ENCODE measurements at places on chromosomes 11 and 22.

GRCh38 chr11:96459751-96460150 is 69.9 kb downstream of the JRKL start:
- no peak for DNase-seq

DNA sequence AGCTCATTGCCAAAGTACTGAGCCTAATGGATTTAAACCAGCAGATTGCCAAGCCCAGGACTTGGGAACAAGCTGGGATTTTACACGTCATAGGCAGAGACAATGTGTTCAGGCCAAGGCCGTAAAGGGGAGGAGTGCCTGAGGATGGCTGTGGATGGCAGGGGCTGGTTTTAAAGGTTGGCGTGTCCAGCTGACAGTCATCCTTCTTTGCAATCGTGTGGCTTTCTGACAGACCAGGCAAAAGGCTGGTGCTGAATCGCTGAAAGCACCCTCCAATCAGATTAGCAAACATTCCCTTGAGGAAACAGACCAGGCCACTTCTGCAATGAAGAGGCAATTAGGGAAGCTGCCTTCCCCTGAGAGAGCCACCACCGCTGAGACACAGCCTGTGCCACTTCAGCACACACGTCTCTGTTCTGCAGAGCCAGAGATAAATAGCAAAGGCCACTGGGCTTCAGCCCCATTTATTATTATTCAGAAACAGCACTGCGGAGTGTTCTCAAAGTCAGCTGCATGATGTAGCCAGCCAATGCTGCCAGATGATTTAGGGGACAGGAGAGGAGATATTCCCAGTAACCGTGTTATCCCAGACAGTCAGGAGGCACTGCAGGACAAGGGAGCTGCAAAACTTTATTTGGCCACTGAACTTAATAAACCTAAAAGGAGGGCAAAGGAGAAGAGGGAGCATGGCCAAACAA is 54.2 kb upstream of the CSNK2A3 start:
- DNase-seq: no peak

DNA sequence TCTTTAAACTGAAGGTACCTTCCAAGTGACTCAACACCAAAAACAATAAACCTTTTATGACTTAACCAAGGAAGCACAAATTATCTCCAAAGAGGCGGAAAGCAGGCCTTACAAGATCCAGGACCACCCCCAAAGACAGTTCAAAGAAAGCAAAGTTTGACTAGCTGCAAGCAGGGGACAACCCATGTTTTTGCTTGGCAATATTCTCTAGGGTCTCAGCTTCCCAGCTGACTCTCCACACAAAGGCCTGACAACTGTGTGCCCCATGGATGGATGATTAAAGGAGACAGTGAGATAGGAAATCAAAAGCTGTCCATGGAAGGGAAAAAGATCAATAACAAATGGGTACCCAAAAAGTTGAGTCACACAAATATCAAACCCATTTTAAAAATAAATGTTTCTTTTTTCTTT is 232.2 kb downstream of the DDX10 start:
- no peak for DNase-seq

DNA sequence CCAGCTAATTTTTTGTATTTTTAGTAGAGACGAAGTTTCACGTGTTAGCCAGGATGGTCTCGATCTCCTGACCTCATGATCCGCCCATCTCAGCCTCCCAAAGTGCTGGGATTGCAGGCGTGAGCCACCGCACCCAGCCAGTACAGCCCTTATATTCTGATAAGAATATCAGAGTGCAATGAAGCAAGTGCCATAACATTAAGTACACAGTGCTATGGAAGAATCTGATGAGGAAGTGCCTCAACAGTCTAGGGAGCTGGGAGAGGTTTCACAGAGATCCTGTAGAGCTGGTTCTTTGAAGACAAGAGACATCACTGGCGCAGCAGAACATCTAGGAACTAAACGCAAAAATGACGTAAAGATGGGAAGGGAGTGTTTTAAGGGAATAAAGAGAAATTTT is 2.1 kb downstream of the RTCB start:
- DNase-seq: no peak

DNA sequence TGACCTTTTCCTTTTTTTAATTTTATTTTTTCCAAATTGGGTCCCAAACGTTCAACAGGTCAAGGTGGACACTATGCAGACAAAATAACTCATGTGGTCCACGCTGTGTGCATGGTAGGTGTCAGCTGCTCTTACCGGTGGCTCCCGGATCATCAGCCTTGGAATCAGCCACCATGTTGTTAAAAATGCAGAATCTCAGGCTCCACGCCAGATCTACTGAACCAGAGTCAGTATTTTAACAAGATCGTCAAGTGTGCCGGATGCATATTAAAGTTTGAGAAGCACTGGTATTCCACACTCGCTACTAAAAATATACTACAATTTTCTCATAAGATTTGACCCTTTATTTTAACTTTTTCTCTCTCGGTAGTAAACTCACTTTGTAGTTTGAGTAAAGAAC is 553 bp upstream of the LDLRAD3 start:
- DNase-seq: no peak

DNA sequence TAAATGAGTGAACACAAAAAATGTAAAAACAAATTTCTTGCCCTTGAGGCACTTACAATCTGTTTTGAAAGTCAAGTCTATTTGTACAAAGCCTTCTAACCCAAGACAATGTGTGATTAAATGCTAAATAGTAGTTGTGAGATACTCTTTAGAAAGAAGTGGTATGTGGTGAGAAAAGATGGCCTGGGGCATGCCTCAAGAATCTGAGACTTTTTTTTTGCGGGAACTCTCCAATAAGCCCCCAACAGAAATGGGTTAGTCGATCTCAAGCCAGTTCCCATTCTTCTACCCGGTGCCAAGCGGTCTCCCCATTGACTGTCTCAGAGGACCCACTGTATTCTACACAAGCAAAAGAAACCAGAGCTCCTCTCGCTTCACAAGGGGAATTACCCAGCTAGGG is 26.9 kb upstream of the TBCEL start:
- no peak for DNase-seq

DNA sequence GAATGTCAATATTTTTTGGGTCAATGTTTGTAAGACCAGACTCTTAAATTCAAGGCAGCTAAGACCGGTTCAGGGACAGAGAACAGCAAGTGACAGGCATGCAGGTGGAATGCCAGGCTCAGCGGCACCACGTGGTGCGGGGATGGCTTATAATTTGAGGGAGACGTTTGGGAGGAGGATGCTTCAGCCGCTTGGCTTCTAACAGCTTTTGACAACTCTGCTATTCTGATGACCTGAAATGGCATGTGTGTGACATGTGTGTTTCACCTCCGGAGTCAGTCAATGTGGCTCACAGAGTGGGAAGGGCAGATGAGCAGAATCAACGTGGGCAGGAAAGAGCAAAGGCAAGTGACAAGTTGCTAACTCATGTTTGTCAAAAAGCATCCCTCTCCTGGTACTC is 228.3 kb downstream of the KIRREL3 start:
- DNase-seq: no peak

DNA sequence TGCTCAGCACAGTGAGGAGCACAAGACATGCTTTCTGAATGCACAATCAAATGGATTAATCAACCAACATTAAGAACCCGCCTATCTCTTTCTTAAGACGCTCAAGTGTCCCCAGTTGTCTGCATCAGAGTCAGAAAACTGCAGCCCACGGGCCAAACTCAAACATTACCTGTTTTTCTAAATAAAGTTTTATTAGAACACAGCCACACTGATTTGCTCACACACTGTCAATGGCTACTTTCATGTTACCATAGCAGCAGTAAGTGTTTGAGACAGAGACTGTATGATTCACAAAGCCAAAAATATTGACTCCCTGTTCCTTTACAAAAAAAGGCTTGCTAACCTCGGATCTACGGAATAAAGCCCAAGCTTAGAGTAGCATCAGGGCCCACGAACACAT is 49.0 kb upstream of the ISX start:
- DNase-seq: no peak

DNA sequence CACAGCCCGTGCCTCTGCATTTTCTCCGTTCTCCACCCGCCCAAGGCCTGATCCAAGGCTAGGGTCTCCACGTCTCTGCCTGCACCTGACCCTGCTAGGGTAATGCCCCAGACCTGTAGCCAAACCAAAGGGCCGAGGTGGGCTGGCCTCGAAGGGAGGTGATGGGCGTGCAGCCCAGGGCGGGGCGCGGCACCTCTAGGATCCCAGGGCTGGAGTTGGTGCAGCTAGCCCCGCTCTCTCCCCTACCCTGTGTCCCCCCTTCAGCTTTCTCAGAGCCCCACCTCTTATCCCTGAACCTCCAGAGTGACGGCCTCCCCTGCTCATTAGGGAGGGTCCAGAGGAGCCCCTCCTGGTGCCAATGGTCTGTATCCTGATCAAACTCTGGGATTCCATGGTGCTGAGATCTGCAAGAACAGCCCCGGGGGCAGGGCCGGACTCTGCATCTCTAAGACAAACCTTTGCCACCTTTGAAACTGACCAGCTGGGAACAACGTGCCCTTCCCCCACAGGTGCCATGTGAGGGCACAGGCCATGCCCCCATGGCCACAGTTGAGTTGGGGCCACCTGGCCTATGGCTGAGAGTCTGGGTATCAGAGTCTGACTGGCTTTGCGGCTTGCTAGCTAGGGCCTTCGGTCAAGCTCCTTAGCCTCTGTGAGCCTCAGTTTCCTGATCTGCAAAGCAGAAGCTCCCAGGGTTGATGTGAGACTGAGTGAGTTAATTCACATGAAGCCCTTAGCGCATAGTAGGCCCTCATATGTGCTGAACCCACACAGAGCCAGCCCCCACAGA is 23.1 kb upstream of the CBX7 start:
- no peak for DNase-seq

DNA sequence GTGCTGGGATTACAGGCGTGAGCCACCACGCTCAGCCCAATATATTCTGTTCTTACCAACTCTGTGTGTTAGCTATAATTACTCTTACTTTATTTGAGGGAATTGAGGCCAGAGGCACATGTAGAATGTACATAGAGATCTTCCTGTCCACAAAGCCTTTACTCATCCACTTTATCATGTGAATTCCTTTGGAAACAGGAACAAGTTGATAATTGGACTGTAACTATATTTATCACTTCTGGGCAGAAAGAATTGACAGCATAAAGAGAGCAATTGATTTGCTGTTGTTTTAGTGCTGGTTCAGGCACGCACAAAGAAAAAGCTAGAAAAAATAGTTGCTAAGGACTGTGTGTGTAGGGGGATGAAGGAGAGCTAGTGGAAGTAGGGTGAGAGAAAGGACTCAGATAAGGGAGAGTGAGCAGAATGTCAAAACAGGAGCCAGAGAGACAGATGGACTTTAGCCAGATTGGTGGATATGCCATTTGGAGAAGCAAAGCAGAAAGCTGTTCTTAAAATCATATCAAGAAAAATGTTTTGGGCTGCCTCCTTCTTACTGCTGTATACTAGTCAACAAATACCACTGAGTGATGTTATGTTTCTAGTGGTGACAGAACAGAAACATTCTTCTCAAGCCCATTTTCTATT is 929.8 kb upstream of the CNTN5 start:
- DNase-seq: no peak

- no peak for DNase-seq
These were observed 15.9 kb downstream of the LSP1 start for GRCh38 chr11:1868636-1869291.

DNA sequence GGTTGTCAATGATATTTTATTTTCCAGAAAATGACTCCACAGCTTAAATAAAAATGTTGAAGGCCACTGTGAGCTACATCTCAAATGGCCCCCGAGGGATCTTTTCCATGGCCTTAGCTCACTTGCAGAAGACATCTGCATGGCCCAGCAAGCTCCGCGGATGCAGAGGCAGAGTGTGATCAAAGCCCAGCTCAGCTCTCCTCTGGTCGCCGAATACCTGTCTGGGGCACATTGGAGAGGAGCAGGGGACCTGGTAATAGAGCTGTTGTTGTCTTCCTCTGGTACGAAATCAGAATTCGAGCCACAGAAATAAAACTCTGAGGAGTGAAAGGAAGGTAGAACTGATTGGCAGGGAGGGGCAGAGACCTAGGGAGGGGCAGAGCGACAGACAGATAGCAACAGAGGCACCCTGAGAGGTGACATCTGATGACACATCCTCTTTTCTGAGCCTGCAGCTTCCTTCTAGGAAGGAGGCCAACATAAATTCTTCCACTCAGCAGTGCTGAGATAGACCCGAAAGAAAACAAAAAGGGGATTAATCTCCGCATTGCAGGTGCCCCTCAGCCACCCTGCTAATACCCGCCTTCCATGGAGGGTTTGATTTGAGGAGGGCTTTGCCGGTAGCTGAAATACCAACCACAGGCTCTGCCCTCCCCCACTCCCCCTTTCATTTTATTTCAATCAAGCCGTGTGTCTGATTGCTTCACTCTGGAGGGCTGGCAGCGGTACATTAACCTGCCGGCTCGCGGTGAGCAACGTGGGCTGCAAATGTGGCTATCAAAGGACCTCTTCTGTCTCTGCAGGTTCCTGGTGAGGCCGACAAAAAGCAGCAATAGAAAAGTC is 759.4 kb downstream of the OPCML start:
- DNase-seq: no peak

DNA sequence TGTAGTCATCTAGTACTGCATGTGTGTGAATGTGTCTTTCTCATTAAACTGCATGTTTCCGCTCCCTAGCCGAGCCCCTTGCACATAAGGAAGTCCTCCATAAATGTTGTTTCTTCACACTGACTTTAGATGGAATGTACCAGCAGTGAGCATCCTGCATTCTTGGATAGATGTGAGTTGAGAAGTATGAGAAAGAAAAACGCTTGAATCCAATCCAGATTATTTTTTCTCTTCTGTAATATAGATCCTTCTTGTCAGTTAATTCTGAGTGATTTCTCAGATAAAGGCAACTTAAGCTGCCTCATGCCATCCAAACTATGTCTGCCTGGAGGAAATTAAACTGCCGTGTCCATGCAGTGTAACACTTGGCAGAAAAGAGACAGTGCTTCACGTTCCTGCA is 268.1 kb upstream of the ISX start:
- DNase-seq: no peak

DNA sequence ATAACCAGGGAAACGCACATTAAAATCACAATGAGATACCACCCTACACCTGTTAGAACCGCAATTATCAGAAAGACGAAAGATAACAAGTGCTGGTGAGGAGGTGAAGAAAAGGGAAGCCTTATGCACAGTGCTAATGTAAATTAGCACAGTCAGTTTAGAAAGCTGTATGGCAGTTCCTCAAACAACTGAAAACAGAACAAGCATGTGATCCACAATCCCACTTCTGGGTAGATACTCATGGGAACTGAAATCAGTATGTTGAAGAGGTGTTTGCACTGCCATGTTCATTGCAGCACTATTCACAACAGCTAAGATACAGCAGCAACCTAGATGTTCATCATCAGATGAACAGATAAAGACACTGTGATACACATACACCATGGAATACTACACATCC is 75.0 kb upstream of the CCND1 start:
- DNase-seq: no peak

GRCh38 chr22:47210112-47210657 is 447.7 kb downstream of the TBC1D22A start:
- DNase-seq: no peak

GRCh38 chr11:36803084-36803483 is 205.0 kb upstream of the RAG2 start:
- DNase-seq: no peak

GRCh38 chr11:10301656-10302358 is 3.1 kb upstream of the ADM start:
- no peak for DNase-seq

GRCh38 chr11:23956586-23956985 is 540.3 kb upstream of the LUZP2 start:
- DNase-seq: no peak

- DNase-seq: no peak
These were observed 36.0 kb downstream of the LRFN4 start for GRCh38 chr11:66892911-66893310.

All from T follicular helper cell (primary cell).